ENCODE measurements at places on chromosomes 1 and 21. TPM values are rescaled to one million over a fixed set of nuclear protein-coding genes. Genes with fewer than 3 reads are reported as not detected.

- DNase-seq = no peak
Observed at GRCh38 chr1:89918794-89919155, 76.1 kb upstream of the ZNF326 start.

Gene ERICH3
- not detected for total RNA-seq

DNA sequence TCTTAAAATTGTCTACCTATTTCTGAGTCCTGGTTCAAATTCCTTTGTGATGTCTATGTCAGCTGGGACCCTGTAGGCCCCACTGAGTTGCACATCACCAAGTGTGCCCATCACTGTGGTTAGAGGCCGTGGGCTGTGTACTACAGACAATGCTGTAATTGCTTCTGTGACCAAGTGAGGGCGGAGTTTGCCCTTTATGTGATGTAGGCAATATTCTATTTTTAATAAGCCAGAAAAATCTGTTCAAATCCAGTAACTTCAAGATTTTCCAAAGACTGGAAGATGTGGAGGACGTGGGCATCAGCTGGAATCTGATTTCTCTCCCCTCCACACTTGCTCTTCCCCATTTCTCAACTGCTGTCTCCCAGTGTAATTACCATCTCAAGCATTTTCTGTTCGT lies 215.4 kb downstream of the PBX1 start:
- no peak for DNase-seq

DNA sequence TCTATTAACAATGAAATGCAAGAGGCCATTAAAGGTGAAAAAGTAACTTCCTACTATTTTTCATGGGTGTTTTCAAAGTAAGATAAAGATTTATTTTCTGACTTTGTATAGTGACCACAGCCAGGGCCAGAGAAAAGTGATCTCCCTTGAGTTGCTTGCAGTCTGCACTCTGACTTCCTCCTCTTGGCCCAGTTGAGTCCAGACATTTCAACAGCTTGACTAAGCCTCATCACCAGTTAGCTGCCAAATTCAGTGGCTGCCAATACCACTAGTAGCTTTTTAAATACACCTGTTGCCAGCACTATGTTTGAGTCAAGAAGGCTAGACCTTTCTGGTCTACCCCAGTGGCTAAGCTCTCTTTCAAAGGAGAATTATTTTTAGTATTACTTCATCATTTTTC lies 3.7 kb upstream of the NEK7 start:
- DNase-seq = no peak

GRCh38 chr1:75786901-75787493 lies 941 bp downstream of the RABGGTB start:
- no peak for DNase-seq

DNA sequence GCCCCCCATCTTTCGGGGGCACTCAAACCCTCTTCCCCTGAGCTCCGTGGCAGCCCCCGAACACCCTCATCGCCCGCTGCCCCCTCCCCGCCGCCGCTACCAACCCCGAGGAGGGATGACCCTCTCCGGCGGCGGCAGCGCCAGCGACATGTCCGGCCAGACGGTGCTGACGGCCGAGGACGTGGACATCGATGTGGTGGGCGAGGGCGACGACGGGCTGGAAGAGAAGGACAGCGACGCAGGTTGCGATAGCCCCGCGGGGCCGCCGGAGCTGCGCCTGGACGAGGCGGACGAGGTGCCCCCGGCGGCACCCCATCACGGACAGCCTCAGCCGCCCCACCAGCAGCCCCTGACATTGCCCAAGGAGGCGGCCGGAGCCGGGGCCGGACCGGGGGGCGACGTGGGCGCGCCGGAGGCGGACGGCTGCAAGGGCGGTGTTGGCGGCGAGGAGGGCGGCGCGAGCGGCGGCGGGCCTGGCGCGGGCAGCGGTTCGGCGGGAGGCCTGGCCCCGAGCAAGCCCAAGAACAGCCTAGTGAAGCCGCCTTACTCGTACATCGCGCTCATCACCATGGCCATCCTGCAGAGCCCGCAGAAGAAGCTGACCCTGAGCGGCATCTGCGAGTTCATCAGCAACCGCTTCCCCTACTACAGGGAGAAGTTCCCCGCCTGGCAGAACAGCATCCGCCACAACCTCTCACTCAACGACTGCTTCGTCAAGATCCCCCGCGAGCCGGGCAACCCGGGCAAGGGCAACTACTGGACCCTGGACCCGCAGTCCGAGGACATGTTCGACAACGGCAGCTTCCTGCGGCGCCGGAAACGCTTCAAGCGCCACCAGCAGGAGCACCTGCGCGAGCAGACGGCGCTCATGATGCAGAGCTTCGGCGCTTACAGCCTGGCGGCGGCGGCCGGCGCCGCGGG lies 837 bp downstream of the FOXD3 start:
- peak; percentile 54 for DNase-seq

Gene SPRR4
- not detected for total RNA-seq

DNA sequence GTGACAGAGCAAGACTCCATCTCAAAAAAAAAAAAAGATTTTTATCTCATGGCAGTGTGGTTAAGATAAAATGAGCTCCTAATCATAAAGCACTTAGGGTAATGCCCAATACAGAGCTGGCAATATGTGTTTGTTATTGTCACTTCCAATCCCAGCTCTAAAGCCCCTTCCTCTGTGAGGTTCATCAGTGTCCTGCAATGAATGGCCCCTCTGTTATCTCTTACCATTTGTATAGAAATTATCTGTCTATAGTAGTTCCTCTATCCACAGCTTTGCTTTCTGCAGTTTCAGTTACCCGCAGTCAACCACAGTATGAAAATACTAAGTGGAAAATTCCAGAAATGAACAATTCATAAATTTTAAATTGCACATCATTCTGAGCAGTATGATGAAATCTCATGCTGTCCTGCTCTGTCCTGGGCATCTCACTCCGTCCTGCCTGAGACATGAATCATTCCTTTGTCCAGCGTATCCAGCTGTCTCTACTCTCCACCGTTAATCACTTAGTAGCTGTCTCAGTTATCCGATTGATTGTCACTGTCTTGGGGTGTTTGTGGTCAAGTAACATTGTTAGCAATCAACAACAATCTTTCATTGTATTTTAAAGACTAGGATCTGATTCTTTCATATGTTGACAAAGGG lies 50.2 kb upstream of the DNAH14 start:
- DNase-seq = no peak

GRCh38 chr1:155081472-155082300 lies 3.0 kb downstream of the EFNA3 start:
- DNase-seq = no peak

DNA sequence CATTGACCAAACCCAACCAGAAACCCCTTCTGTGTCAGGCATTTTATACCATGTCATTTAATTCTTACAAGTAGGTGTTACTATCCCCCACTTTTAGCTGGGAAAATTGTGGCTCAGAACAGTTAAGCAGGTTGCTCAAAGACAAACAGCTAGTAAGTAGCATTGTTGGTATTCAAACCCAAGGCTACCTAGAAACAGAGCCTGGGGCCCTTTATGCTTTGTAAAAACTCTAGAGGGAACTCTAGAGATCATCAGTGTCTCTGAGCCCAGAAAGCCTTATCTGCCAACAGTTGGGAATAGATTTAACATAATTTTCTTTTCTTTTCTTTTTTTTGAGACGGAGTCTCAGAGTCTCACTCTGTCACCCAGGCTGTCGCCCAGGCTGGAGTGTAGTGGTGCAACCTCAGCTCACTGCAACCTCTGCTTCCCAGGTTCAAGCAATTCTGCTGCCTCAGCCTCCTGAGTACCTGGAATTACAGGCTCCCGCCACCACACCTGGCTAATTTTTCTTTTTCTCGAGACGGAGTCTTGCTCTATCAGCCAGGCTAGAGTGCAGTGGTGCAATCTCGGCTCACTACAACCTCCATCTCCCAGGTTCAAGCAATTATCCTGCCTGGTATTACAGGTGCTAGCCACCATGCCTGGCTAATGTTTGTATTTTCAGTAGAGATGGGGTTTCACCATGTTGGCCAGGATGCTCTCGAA lies 48.5 kb upstream of the OSBPL9 start:
- no peak for DNase-seq

GRCh38 chr1:115873184-115873583 lies 32.3 kb upstream of the NHLH2 start:
- DNase-seq = no peak

Measured in activated CD8-positive, alpha-beta T cell treated with anti-CD3 and anti-CD28 coated beads, Interleukin-2, amount 10 ng/mL, durations not matched to agents 7 days and 5 days (primary cell).